AG08396 (cell line): ENCODE measurements at places on chromosomes 2 and 18.
A peak's percentile ranks its signal among the peaks of the same experiment; 100 is the strongest.

GRCh38 chr2:181949047-181949446, 36.6 kb upstream of the PPP1R1C start:
- peak; percentile 52 for DNase-seq

DNA sequence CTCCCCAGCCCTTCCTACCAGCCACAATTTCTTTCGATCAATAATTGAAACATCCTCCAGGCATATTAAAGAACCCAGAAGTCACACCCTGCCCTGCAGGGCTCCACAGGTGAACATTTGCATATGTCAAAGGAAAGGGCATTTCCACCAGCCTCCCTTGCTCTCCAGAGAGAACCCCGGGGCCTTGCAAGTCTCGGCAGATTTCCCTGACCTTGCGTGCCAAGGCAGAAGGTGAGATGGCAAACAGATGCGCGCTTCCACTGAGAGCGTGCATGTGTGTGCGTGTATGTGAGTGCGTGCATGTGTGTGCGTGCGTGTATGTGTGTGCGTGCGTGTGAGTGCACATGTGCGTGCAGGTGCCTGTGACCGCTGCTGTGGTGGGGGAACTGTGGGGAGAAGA, 120.3 kb downstream of the INO80D start:
- no peak for DNase-seq

DNA sequence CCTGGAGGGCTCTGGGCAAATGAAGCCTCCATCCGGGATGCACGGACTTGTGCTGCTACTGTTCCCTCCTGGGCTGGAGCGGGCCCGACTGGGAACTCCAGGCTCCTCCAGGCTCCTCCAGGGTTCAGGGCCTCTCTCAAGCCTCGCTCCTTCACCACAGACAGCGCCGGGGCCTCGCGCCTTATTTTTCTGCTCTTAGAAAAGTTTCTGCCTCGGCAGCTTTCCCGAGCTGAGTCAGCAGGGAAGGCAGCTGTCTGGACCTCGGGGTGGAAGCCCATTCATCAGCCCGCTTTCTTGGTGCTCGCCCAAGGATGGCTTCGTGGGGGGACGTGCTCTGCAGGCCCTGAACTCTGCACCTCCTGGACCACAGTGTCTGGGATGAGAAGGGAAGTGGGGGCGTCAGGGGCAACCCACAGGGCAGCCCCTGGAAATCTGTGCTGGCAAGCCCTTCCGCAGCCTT, 12.9 kb upstream of the TEX51 start:
- peak; percentile 59 for DNase-seq

- DNase-seq: no peak
Measured at GRCh38 chr18:41069167-41069566, 885.9 kb upstream of the PIK3C3 start.

DNA sequence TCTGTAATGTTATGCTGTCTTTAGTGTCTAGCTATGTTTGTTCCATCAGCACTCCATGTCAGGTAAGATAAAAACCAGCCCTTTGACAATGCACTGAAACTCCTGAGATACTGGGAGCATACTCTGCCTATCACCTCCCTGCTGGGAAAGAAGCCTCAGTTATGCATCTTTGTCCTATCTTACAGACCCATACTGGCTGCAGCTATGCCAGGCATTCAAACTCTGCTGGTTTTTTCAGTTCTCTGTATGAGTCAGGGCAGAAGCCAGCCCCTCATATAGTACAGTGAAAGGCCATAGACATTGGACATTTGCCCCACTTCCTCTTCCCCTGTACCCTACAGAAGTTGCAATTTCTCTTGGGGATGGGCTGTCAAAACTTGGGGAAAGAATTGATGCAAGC, 181.1 kb upstream of the RGPD4 start:
- DNase-seq: no peak

GRCh38 chr2:200050921-200051610, 95.7 kb downstream of the MAIP1 start:
- no peak for DNase-seq

GRCh38 chr2:157261199-157261782, 3.8 kb downstream of the GALNT5 start:
- peak; percentile 44 for DNase-seq

DNA sequence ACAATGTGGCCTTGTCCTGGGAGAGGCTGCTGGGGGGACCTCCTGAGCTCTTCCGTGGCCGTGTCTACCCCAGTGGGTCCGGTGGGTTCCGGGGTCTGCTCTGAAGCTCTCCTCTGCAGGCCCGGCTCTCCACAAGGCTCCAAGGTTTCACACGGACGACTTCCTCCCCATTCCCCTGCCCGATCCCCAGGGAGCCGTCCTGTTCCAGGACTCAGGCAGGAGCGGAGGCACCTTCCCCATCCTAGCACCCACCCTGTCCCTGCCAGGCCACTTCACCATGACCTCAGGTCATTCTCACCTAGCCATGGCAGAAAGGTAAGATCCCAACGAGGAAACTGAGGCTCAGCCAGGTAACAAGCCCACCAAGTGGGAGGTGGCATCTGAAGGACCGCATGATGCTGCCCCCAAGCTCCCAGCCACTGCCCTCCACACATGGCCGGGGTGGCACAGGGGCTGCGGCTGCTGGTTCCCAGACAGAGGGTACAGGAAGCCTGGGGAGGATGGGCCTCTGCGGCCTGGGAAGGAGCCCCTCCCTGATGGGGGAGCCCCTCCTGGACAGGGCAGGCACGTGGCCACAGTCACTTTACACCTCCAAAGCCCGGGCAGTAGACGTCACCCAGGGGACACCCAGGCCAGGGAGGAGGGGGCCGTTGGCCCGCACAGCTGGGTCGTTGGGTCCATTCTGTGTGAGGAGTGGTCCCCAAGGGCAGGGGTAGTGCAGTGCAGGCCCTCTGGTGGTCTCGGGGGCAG, 274.0 kb downstream of the NDUFA10 start:
- no peak for DNase-seq

DNA sequence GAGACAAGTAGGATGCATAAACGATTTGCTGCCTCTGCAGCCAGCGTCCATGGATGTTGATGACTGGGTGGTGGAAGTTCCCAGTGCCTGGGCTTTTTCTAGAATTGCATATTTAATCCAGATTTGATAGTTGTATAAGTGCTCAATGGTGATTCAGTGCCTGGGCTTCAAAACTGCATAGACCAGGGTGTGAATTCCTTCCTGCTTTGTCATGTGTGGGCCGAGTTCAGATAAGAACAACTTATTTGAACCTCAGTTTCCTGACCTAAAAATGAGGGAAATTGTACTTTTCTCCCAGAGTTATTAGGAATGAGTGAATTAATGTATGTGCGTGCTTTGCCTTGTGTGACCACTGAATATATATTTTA, 154.6 kb downstream of the WDSUB1 start:
- peak; percentile 55 for DNase-seq

GRCh38 chr2:67726416-67726815, 329.3 kb downstream of the ETAA1 start:
- DNase-seq: no peak
